Muscle of back (tissue), 13 donors: ENCODE measurements at places on chromosomes 3 and 15. TPM values are rescaled to one million over a fixed set of nuclear protein-coding genes. Genes with fewer than 3 reads are reported as not detected.

GRCh38 chr3:194030372-194030771, 105.6 kb upstream of the HES1 start:
- no peak for DNase-seq

DNA sequence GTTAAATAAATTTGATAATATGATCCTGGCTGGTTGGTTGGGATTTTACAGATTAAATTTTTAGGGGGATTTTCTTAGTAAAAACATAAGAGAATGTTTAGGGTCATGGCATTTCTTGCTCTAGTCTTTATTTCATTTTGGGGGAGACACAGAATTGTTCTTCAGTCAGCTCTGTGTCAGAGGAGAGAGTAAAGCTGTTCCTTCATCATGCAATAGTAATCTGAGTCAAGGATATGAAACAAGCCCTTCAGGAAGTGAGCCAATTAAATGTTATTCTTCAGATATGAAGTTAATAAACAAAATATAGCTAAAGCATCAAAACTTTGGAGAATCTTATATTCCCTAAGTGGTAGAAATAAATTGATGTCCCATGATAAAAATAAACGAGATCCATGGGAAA, 22.9 kb upstream of the SLC4A7 start:
- DNase-seq: no peak

DNA sequence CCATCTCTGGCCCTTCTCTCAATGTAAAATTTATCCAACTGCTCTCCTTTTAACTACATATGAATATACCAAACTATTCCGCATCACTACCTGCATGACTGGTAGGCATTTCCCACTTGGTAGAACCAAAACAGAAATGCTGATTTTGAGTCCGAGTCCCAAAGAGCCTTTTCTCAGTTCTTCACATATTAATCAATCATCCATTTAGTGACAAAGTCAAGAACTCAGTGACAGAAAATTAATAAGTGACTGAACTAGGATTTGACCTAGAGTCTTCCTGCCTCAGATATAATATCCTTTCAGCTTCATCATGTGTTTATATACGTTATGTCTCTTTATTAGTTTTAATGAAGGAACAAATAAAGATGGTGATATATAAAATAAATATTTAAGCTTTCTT, 700.6 kb upstream of the GOLIM4 start:
- DNase-seq: no peak

- DNase-seq: no peak
Observed at GRCh38 chr3:126661532-126662364, 6.8 kb upstream of the TXNRD3 start.

DNA sequence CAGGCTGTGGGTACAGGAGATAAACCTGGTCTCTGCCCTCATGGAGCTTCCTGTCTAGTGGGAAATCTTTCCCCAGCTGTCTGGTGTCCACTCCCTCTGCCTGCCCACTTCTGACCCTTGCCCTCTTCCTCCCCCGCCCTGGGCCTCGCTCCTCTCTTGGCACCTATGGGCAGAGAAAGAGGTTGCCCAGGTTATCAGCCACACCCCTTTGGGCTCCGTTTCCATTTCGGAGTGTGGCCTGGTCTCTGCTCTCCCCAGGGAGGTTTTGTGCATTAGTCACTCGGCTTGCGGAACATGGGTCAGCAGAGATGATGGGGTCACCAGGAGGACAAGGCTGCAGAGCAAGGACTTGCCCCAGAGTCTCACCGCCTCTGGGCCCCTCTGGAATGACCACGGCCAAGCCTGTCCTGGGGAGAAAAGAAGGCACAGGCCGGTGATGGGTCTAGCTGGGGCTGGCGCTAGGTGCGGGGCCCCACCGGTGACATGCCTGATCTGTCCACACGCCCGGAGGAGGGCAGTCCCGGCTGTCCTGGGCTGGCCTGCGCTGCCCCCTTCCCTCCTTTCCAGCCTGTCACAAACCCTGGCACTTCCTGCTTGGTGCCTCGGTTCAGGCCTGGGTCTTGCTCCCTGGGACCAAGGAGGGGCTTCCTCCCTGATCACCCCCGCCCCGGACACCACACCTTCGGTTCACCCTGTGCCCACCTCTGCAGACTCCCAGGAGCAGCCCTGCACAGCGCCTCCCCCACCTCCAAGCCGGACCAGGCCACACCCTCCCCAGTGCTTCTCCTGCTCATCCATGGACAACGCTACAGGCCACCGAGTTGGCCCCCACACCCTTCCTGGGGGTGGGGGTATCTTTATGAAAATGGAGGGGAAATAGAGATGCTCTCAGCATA, 35.6 kb upstream of the MUC4 start:
- DNase-seq: no peak

- DNase-seq: no peak
Observed at GRCh38 chr3:48938156-48938555, 19.5 kb downstream of the ARIH2 start.

DNA sequence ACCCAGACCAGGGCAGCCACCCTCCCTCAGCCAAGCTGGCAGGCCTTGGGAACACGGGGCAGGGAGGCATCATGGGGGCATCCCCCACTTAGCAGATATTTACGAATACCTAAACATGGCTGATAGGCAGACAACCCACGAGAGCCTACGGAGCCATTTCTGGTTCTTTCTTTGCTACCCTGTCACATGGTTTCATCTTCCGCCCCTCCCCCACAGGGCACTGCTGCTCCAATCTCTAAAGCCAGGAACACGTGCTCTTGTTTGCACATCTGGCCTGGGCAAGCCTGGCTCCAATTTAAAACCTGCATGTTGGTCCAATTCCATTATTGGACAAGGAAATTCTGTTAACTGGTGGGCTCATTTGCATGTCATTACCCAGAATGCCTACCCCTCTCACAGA, 447.4 kb upstream of the NR2F2 start:
- DNase-seq: no peak

- DNase-seq: no peak
Observed at GRCh38 chr3:109927161-109927560, 589.8 kb upstream of the DPPA4 start.

DNA sequence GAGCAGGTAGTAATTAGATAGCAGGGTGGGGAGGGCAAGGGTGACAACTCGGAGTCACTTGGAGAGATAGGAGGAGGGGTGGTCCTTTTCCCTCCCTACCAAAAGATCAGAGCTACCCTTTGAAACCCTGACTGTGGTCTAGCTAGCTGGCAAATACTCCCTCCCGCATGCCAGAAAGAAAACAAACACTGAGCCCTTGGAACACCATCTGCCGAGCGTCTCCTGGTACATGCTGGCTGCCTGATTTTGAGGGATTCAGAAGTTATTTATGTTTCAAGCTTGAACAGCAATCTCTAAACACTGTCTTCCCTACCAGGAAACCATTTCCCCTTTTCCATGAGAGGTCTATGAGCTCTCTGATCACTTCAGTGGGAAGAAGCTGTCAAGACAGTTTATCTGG, 291.6 kb upstream of the CFAP20DC start:
- no peak for DNase-seq

- DNase-seq: peak; percentile 36
Observed at GRCh38 chr3:105613120-105613519, 246.4 kb downstream of the ALCAM start.

DNA sequence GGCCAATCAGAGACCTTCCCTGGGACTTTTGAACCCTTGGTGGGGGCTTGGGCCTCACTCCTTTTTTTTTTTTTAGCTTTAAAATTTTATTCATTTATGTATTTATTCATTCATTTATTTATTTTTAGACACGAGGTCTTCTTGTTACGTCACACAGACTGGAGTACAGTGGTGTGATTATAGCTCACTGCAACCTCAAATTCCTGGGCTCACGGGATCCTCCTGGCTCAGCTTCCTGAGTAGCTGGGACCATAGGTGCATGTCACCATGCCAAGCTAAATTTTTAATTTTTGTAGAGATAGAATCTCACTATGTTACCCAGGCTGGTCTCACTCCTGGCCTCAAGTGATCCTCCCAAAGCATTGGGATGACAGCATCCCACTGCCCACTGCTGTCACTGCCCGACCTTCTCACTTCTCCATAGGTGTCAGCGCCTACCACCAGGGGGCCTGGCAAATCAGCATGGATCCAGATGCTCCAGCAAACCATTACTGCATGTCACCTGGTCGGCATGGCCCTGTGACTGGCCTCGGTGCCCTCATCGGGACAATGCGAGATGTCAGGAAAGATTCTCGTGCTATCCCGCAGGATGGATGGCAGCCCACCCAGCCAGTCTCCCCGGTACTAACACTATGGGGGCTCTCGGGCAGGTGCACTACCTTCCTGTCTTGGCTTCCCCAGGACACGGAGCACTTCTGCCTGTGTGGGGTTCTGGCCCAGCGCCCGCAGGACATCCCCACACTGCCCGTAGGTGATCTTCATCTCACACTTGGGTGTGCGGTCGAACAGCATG, 3.0 kb downstream of the MYL3 start:
- peak; percentile 14 for DNase-seq

C3orf85 gene
- polyA plus RNA-seq: not detected

SERINC4 gene
- 0.33 TPM for polyA plus RNA-seq

DCP1A gene
- 23.5 TPM for polyA plus RNA-seq

BCL2A1 gene
- polyA plus RNA-seq: not detected

CCK gene
- 6.5 TPM for polyA plus RNA-seq

CILP gene
- 33.7 TPM for polyA plus RNA-seq

KNG1 gene
- not detected for polyA plus RNA-seq
